ENCODE measurements at places on chromosomes 2 and 18.

GRCh38 chr2:235940330-235940729, 227.9 kb downstream of the GBX2 start:
- DNase-seq = no peak

DNA sequence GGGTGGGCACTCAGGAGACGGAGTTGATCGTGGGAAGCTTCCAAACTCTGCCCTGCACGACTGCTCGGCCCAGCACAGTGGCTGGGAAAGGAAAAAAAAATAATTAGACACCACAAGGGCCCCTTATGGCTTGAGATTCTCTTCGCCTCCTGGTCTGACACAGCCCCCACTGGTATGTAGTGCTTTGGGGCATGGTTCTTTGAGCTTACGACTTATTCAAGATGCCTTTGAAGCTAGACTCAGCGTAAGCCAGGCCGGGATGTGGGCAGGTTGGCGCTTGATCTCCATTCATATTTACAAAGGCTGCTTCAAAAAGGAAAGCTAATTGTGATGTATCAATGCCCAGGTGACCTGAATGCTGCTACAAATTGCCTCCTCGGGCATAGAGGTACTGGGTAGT, 50.5 kb downstream of the CXCR4 start:
- DNase-seq = no peak

GRCh38 chr2:217142649-217143266, 282.9 kb upstream of the TNP1 start:
- DNase-seq = no peak

- no peak for DNase-seq
Observed at GRCh38 chr2:95063086-95063958, 37.8 kb downstream of the MAL start.

DNA sequence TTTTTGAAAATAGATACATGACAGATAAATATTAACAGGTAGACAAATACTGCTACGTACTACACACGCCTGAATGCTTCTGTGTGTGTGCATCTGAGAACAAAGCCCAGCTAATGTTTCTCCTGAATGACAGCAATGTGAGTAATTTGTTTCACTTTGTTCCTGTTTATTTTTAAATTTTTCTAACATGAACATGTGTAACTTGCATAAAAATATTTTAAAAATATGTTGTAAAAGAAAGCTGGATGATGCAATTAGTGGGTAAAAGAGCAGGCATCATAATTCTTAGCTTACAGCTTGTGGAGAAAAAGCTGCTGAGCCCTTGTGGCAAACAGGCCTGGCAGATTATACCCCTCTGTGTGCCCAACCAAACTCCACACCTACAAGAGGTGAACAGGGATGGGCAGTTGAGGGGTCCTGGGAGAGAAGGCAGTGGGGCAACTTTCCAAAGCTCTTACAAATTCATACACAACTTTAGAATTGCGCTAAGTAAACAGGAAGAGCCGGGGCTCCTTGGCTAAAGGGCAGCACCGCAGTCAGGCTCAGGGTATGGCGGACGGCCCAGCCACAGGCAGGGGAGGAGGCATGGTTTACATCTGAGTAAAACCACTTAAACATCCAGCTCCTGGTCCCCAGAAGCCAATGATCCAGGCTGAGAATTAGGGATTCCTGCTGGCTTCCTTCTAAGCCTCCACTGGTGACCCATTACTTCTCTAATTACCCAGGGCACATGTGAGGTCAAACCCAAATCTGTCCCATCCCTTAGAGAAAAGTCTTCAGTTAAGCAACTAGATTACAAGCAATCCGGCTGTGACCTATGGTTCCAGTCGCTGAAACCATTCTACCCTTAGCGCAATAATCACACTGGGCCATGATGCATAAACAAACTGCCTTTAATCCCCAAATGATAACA, 14.0 kb downstream of the PXDN start:
- DNase-seq = no peak

DNA sequence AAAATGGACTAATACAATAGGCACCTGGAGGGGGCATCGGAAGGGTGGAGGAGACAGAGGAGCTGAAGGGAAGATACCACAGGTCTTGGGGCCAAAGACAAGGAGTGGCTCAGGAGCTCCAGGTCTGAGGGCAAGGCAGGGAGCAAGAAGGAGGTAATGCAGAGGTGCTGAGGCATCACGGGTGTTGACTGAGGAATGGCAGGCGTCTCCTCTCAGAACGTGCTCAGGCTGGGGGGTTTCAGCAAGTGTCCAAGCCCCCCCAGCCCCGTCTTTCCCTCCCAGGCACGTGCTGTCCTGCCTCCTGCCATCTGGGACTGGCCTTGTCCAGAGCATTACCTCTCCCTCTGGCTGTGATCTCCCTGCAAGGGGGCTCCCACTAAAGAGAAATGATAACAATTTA, 265.4 kb downstream of the DCDC2C start:
- no peak for DNase-seq
